Activated CD8-positive, alpha-beta T cell treated with anti-CD3 and anti-CD28 coated beads for 36 hours (primary cell): ENCODE measurements at places on chromosomes 16 and 17.

DNA sequence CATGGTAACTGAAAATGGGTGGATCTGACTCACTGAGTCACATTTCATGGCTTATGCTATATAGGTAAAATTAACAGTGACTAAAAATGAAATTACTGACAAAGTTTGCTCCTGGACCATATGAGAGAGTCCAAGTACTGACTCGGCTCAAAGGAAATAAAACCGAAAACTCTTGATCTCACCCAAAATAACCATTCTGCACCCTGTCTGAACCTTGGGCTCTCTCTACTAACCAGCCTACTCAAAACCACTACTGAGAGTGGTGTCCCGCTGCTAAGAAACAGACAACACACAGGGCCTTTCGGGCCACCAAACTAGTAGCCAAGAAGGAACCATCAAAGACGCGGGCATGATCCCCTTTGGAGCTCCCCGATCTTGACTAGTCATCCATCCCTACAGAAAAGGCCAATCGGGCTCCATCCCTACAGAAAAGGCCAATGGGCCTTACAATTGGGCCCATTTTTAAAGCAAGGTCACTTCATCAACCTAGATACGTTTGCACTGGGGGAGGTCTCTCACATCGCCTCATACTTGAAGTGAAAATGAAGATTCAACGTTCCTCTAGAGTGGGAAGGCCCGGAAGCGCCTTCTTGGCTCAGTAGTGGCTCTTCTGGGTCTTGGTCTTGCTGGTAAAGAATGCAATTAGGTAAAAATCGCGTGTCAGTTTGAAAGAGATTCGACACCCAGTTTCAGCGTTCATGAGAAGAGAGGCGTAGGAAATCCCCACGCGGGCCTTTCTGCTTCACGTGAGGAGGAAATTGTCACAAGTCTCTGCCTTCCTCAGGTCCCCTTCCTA is 720 bp upstream of the ZPBP2 start:
- no peaks in the 10 kb centered on the region for H3K27me3 ChIP-seq
- H3K4me3 ChIP-seq: peak overlapping the region; percentile 65
- H3K27ac ChIP-seq: peak overlapping the region; percentile 94
- peaks cover 6% of the 10 kb centered on the region for H3K36me3 ChIP-seq

GRCh38 chr17:42287977-42288802 is at the start of gene STAT5A:
STAT5A (plus strand) TSS chr17:42288498; CDS start chr17:42289412, 914 bp downstream.
- peak; percentile 90 for DNase-seq
- H3K4me1 ChIP-seq: peaks cover 53% of the 10 kb centered on the region
- peaks cover 49% of the 10 kb centered on the region for H3K36me3 ChIP-seq
- no peaks in the 10 kb centered on the region for H3K27me3 ChIP-seq
- H3K4me3 ChIP-seq: peak within 1 kb of the TSS; percentile 84
- H3K27ac ChIP-seq: peak within 1 kb of the TSS; percentile 94

DNA sequence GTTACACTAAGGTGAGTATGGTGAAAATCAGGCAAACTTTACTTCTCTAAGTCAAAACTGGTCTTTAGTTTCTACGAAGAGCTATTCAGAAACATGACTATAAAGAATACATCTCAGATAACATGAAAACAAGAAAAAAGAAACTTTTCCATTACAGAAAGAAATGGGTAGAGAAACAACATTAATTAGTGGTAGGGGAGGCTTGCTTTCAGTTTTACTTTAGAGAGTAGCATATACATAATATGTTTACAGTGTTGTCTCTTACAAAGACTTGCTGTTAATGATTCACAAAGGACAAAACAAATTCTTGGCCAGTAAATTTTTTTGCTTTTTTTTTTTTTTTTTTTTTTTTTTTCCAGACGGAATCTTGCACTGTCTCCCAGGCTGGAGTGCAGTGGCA is 34.2 kb downstream of the CRLF3 start:
- H3K27me3 ChIP-seq: no peaks in the 10 kb centered on the region
- peak overlapping the region; percentile 76 for H3K27ac ChIP-seq
- peaks cover 17% of the 10 kb centered on the region for H3K4me1 ChIP-seq
- H3K36me3 ChIP-seq: peaks cover 50% of the 10 kb centered on the region
- no peak overlapping the region for H3K4me3 ChIP-seq

DNA sequence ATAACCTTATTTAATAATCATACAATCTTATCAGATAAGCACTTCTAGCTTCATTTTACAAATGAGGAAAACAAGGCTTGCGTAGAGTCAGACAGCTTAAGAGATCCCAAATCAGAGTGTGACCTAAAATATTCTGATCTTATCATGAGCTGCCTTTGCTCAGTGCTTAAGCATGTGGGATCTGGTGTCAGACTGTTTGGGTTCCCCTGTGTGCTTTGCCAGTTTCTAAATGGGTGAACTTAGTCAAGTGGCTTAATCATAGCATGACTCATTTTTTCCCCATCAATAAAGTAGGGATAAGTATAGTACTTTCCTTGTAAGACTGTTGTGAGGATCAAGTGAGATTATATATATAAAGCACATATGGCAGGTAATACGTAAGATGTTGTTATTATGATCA is 612.6 kb upstream of the C16orf82 start:
- no peak overlapping the region for H3K27ac ChIP-seq
- peaks cover 7% of the 10 kb centered on the region for H3K27me3 ChIP-seq
- H3K4me1 ChIP-seq: no peaks in the 10 kb centered on the region
- peak; percentile 5 for DNase-seq
- no peak overlapping the region for H3K4me3 ChIP-seq
- H3K36me3 ChIP-seq: no peaks in the 10 kb centered on the region

GRCh38 chr16:4557973-4558372 is 1.8 kb downstream of the C16orf96 start:
- no peak for DNase-seq
- no peaks in the 10 kb centered on the region for H3K4me1 ChIP-seq
- H3K36me3 ChIP-seq: no peaks in the 10 kb centered on the region
- no peaks in the 10 kb centered on the region for H3K27me3 ChIP-seq

DNA sequence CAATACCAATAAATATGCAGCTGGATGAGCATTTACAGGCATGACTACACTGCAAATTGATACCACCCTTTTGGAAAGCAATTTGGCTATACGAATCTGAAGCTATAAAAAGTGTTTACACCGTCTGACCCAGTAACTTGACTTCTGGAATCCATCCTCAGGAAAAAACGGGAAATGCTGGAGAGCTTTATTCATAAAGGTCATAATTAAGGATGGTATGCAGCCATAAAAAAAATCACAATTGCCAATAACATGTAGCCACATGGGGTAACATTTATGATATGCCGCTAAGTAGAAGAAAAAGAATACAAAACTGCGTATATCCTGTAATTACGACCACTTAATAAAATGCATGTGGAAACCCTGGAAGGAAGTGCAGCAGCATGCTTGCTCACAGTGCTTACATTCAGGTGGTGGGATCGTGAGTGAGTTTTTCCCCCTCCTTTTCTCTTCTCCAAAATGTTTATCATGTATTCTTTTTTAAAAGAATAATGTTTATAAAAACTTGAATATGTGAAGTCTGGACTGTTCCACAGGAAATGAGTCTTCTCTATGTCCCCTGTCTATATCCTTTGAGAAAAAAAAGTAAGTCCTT is 34.2 kb downstream of the COPRS start:
- no peaks in the 10 kb centered on the region for H3K36me3 ChIP-seq
- no peak overlapping the region for H3K4me3 ChIP-seq
- no peak for DNase-seq
- no peaks in the 10 kb centered on the region for H3K4me1 ChIP-seq

DNA sequence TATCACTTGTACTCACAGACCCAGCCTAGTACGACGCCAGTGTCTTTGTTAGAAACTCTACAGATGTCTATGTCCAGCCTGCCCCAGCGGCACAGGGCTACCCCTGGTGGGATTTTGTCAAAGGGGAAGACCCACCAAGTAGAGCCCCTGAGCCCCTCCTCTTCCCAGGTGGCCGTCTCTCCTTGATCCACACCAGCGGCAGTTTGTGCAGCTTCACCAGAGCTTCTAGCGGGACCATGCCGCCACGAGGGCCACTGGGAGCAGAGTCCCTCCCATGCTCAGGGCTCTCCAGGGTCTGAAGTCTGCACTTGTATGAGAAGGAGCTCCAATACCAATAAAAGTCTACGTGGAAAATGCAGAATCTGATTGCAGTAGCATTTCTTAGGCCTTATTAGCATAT is 157.1 kb downstream of the RPTOR start:
- H3K27me3 ChIP-seq: no peaks in the 10 kb centered on the region
- H3K36me3 ChIP-seq: peaks cover 15% of the 10 kb centered on the region
- no peak overlapping the region for H3K4me3 ChIP-seq
- no peak for DNase-seq

GRCh38 chr17:7258731-7259554 is 3.3 kb downstream of the CLDN7 start:
- peaks cover 41% of the 10 kb centered on the region for H3K4me1 ChIP-seq
- DNase-seq: peak; percentile 51
- H3K36me3 ChIP-seq: peaks cover 37% of the 10 kb centered on the region
- no peak overlapping the region for H3K4me3 ChIP-seq
- H3K27me3 ChIP-seq: peaks cover 17% of the 10 kb centered on the region

GRCh38 chr16:27819881-27820610 is 243.5 kb downstream of the GSG1L start:
- DNase-seq: no peak
- no peaks in the 10 kb centered on the region for H3K36me3 ChIP-seq
- no peak overlapping the region for H3K4me3 ChIP-seq

- H3K4me1 ChIP-seq: no peaks in the 10 kb centered on the region
- no peaks in the 10 kb centered on the region for H3K36me3 ChIP-seq
- no peak for DNase-seq
Observed at GRCh38 chr16:55734665-55735064, 78.9 kb downstream of the SLC6A2 start.
